ENCODE measurements at places on chromosomes 11 and 22.
A peak's percentile ranks its signal among the peaks of the same experiment; 100 is the strongest.

- DNase-seq: no peak
These were observed 251.8 kb downstream of the NTM start for GRCh38 chr11:131622193-131622592.

- DNase-seq: no peak
These were observed 782 bp downstream of the TMEM109 start for GRCh38 chr11:60914633-60915247.

DNA sequence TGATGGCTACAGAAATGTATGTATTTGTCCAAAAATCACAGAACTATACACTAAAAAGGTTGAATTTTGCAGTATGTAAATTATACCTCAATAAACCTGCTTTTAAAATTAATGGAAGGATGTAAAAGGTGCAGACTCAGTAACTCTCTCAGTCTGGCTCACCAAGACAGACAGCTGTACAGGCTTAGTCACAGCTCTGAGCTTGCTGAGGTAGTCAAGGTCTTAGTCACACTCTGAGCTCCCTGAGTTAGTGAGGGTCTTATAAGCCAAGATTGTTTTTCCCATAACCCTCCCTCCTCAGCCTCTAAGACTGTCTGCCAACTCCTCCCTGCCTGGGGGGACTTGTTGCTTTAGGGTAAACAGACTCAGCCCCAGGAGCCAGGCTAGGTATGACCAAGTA lies 59.3 kb upstream of the IZUMO1R start:
- DNase-seq: no peak

- no peak for DNase-seq
These were observed 68.1 kb upstream of the CCND1 start for GRCh38 chr11:69572861-69573260.

DNA sequence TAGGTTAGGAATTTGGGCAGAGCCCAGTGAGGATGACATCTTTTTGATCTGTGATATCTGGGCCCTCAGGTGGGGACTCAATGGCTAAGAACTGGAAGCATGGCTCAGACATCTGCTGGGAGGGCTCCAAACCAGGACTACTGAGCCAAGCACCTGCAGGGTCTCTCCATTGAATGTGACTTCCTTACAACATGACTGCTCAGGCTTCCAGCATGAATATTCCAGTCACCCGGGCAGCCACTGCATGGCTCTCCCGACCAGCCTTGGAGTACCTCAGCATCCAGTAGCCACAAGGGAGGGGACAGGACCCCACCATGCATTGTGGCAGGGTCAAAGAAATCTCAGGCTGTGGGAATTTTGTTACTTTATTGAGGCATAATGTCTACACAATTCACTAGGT lies 8.6 kb downstream of the CDC45 start:
- DNase-seq: no peak

DNA sequence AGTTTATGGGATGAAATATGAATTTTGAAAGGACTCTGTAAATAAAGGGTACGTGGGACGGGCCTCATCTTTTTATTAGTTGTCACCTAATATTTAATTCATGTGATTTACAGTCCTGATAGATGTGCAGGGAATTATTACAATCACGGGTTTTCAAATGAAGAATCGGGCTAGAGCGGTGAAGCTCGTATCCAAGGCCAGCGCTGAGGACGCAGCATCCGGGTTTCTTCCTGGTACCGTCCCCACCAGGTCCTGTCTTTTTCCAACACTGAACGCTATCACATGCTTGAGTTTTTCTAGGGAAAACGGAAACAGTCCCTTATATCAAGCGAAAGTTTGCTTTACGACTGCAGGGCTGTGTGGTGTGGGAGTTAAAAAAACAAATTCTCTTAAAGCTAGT lies 787 bp downstream of the SMDT1 start:
- no peak for DNase-seq

GRCh38 chr11:42528471-42528870 lies 783.3 kb upstream of the API5 start:
- DNase-seq: no peak

GRCh38 chr11:75286826-75287465 lies 46.4 kb downstream of the TPBGL start:
- no peak for DNase-seq

- no peak for DNase-seq
These were observed 56.6 kb downstream of the BID start for GRCh38 chr22:17717708-17718107.

DNA sequence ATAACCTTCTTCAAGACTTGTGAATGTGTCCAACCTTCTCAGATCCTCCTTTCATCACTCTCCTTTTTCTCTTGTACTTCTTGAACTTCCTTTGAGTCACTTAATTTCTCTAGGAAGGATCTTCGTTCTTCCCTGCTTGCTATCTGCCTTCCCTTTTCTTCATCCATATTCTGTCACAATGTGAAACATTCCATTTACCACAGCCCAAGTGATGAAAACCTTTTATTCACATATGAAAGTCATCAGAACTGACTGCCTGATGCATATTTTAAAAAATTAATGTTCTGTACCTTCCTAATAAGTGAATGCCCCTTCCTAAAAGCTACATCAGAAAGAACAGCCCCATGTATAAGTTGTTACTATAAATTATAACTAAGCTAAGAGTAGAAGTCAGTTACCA lies 520.4 kb upstream of the LUZP2 start:
- no peak for DNase-seq

- DNase-seq: no peak
These were observed 133.4 kb upstream of the E2F8 start for GRCh38 chr11:19374151-19374569.

GRCh38 chr22:30279046-30279788 lies 10.1 kb downstream of the CASTOR1 start:
- DNase-seq: no peak

DNA sequence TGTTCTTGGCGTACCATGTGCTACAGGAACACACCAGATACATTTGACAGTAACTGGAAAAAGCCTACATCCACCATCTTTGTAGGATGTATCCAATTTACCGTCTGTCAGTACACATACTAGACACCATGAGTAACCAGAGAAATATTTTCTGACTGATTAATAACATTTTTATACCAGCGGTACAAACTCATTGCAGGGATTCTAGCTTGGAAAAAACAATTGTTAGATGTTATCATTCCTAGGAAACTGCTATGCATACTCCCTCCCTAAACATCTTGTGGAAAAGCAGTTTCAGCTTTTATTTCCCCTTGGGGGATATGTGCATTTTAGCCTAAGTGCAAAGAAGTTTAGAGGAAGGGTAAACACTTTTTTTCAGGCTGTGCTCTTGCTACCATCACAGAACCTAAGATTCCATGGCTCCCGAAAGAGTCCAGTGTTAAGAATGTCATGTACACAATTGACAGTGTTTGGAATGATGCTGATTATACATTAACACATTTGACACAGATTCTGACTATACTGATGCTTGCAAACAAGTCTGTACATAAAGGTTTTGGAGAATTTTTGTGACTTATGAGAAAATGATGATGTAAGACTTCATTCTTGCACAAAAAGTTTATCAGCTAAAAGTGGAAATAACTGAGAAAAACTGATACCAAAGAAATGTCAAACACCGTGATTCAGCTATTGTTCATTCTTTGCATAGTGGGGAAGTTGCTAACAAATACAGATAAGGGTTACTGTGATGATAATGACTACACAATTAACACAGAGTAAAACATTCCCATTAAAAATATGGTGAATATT lies 23.7 kb downstream of the NCF4 start:
- DNase-seq: no peak

DNA sequence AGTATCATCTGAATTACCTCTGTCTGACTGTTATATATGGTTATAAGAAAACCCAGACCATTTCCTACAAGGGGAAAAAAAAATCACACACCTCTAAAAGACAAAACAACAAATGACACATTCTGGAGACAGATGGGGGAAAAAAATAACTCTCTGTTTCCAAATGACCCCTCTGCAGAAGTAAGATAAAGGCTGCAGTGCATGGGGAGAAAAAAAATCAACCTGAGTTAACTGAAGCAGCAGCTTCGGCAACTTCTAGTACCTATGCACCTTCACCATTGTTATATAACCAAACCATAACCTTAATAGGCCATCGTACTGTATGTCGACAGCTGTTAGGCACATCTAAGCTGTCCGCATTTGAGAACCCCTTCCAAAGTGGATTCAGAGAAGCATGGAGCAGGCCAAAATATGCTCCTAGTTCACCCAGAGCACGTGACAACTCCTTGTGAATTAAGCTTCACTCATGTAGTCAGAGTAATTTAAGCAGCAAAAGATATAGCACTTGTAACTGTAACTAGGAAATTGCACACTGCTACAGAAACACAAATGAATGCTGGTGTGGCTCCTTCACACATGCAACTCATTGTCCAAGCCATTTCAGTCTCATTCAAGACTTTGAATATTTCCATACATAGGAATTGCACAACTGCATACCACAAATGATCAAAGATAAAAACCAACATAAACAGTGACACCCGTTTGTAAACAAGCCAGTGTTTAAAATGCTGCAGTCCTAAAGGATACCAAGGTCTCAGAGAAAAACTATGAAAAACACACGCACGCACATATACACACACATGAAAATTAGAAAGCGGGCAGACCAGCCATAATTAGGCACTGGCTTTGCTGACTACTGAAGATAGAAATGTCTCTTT lies 2.7 kb downstream of the SIK3 start:
- no peak for DNase-seq

- no peak for DNase-seq
These were observed 165.8 kb upstream of the SYT13 start for GRCh38 chr11:45451766-45452440.

GRCh38 chr11:24781288-24781687 lies 284.4 kb downstream of the LUZP2 start:
- no peak for DNase-seq

GRCh38 chr11:802693-803466 lies 2.2 kb downstream of the PIDD1 start:
- DNase-seq: no peak

- DNase-seq: no peak
These were observed 66.7 kb downstream of the SYN3 start for GRCh38 chr22:32991353-32992101.

GRCh38 chr11:78219493-78220217 lies 30.9 kb downstream of the USP35 start:
- DNase-seq: no peak

- DNase-seq: no peak
These were observed 30.7 kb downstream of the SLC22A25 start for GRCh38 chr11:63212742-63213141.

DNA sequence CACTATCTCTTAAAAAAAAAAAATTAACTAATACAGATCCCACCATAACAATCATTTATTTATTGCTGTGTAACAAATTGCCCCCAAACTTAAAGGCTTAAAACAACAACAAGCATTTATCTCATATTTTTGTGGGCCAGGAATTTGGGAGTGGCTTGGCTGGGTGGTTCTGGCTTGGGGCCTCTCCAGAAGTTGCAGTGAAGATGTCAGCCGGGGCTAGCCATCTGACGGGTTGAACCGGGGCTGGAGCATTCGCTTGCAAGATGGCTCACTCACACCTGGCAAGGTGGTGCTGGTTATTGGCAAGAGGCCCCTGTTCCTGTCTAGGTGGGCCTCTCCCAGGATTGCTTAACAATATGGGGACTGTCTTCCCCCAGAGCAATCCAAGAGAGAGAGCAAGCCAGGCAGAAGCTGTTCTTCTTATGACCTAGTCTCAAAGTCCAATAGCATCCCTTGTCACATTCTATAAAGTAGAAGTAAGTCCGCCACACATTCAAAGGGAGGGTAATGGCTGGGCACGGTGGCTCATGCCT lies 29.5 kb downstream of the ACO2 start:
- DNase-seq: no peak

- DNase-seq: no peak
These were observed 906.9 kb downstream of the BRD1 start for GRCh38 chr22:48920776-48921241.

DNA sequence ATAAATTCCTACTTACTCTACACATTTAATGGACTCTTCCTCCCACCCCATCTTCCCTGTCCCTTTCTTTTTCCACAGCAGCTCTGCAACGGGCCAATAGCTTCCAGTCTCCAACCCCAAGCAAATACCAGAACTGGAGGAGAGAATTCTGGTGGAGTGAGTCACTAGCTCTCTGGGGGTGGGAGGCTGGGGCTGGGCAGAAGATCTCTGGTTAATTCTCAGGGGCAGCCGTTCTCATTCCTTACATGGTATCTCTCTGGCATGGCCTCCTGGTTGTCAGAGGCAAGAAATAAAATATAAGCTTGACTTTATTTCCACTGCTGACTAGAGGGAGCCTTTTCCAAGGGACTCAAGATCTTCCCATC lies 90.4 kb upstream of the PARVA start:
- no peak for DNase-seq

DNA sequence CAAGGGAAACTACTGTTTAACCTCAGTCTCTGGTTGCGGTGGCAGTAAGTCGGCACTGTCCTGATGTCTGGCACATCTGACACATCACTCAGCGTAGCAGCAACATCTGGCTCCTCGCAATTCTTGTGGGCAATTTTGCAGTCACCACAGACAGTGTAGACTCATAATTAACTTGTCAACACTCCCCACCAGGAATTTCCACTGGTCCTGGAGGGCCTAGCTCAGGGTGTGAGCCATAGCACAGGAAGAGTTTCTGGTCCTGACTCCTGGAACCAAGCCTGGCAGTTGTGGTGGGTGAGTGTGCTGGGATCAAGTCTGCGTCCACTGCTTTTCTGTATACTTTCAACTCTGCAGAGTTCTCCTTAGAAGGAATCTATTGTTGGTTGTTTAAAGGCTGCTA lies 209.7 kb downstream of the SNX19 start:
- no peak for DNase-seq

- peak; percentile 33 for DNase-seq
These were observed 16.0 kb upstream of the DKK3 start for GRCh38 chr11:12024254-12024926.

DNA sequence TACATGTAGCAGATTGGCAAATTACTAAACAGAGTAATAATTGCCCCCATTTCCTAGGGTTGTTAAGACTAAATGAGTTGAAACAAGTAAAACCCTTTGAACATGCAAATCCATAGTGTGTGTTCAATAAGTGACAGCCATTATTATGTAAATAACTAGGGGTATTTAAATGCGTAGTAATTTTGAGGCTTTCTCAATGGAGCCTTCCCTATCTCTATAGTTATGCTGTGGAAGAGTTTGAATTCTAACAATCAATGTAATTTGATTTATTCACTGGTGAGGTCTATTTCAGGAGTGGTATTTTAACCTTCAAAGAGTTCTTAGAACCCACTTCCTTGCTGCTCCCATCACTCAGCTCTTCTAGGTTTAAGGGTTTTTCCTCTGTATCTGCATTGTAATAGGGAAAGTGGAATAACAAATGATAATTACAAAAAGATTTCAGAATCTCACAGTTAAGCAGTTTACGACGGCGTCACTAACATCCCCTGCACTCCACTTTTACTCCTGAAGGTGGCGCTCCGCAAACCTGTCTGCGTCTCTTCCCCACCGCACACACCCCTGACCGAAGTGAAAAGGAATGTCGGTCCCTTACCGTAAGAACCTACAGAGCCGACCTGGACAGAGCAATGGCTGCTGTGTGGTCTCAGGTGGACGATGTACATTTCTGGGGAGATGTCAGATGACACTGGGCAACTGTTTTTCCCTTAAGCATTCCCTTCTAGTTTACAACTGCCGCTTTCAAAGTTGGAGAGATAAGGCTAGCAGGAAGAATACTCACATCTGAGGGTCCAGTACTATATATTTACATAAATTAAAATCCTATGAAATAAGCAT lies 80.8 kb downstream of the ZC3H12C start:
- no peak for DNase-seq
